EH (cell line): ENCODE measurements at places on chromosomes 16 and 17.

DNA sequence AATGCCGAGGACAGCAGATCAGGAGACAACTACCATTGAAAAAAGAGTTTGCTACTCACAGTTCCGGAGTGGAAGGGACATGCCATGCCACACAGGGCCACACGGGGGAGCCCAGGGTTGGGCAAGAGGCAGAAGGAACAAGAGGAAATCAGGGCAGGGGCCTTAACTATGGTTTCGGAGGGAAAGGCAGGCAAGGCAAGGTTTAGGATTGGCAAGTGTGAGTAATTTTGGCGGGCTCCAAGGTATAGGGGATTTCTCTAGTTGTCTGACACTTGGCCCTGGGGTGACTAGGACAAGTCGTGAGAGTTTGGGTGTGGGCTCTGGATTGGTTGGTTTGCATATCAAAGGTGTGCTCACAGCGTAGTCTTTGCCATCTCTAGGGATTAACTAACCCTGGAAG lies 27.0 kb upstream of the NTN1 start:
- peak; percentile 45 for DNase-seq

- peak; percentile 66 for DNase-seq
These were observed 29.7 kb downstream of the DCAKD start for GRCh38 chr17:45021607-45022287.

DNA sequence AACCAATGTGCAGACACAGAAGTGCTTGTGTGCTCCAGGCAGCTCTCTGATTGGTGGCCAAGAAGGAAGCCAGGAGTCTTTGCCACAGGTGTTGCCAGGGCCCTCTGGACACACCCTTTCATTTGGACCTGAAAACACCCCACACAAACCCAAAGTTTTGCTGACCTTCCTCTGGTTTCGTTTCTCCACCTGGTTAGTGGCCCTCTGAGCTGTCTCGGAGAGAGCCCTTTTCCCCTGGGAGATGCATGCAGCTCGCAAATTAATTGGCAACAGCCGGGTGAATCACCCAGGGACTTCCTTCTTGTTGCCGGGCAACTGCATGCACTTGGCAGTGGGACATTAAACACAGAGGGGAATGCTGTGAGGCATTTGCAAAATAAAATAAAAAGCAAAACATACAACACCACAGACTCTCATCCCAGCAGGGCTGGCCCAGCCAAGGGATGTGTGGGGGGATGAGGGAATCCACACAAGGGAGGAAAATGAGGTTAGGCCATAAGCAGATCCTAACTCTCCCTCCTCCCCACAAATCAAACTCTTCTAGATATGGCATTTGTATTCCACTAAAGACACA lies 286.6 kb downstream of the SOX9 start:
- DNase-seq, result peak; percentile 99

GRCh38 chr17:31623990-31624389 lies 232.5 kb downstream of the RAB11FIP4 start:
- DNase-seq, result no peak

DNA sequence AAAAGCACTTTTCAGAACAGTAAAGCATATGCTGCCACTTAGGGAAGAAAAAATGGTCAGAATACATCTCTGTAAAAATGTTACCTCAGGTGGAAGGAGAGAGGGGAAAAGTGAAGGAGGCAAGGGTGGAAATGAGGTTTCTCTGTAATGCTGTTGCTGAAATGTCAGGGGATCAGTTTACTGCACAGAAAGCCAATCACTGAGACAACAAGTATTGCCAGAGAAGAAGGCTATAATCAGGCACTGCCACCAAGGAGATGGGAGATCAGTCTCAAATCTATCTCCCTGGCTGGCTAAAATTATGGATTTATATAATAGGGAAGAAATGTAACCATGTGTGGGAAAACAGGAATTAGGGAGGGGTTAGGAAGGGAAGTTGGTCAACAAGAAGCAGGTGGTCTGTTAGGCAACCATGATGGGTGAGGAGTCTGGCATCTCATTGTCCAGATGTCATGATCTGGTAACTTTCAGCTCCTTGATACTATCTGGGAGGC lies 27.7 kb upstream of the GUCY2D start:
- no peak for DNase-seq

- no peak for DNase-seq
These were observed 19.0 kb downstream of the UNKL start for GRCh38 chr16:1395444-1396031.

DNA sequence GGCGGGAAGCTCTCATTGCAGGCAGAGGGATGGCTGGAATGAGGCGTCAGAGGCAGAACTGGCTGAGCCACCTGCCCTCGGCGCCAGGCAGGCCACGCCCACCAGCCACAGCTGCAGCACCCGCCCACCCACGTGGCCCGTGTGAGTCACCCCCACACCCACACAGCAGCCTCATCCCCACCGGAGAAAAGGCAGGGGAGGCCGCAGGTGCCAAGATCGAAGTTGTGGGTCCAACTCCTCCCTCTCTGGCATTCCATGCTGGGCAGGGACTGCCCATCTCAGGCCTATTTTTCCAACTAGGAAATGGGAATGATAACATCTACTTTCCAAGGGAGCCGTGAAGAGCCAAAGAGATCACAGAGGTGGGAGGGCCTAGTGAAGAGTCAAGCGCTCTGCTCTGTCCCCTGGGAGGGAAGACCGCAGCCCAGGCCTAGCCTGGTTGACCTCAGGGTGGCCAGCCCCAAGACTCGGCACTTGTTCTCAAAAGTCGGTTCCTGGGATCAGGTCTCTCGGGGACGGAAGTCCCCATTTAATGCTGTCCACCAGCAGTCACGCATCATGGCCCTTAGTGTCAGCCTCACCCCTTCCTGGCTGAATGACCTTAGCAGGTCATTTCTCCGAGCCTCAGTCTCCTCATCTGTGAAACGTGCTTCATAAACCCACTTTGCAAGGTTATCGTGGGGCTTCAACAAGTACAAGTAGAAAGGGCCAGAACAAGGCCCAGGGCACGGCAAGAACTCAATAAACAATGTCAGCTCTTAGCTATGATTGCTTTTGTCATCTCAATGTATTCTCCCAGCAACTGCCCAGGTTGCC lies at the start of gene TRPV3:
TSS of gene TRPV3 (minus strand) at position 45 of the 816 bp plus-strand sequence. CDS start 2,962 bp downstream, outside the sequence.
- DNase-seq, result no peak

- no peak for DNase-seq
These were observed 298.8 kb upstream of the IRX3 start for GRCh38 chr16:54585094-54585997.

DNA sequence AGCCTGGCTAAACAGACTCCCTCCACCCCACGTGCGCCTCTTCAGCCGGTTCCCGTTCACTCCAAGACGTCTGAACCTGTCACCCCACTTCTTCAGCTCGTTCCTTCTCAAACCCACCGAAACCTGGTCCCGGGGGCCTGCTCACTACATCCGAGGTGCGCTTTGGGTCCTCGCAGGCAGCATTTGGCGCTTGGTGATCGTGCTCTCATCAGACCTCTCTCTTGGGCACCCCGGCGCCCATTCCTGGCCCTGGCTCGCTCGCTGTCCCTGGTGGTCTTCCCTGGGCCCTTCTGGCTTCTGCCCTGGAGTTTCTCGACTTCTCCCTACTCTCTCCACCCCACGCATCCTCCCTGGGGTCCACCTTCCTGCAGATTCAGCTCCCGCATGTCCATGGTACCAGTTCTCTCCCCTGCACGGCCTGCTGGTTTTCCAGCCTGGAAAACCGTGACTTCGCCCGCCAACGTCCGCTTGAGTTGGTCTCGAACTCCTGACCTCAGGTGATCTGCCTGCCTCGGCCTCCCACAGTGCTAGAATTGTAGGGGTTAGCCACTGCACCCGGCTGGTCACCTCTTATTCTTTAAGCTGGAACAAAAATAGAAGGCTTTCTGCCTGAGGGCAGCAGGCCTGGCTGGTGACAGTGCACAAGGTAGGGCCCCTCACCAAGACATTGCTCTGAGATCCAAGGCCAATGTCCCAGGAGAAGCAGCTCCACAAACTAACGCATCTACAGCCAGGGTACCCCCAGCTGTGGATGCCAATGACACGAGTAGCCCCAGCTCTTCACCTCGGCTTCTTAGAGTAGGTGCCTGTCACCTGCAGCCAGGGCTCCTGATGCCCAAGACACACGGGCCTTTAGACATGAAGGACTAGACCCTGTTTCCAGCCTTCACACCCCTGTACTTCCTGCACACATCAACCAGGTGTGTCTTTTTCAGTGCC lies 1.1 kb upstream of the MEAK7 start:
- DNase-seq, result no peak

DNA sequence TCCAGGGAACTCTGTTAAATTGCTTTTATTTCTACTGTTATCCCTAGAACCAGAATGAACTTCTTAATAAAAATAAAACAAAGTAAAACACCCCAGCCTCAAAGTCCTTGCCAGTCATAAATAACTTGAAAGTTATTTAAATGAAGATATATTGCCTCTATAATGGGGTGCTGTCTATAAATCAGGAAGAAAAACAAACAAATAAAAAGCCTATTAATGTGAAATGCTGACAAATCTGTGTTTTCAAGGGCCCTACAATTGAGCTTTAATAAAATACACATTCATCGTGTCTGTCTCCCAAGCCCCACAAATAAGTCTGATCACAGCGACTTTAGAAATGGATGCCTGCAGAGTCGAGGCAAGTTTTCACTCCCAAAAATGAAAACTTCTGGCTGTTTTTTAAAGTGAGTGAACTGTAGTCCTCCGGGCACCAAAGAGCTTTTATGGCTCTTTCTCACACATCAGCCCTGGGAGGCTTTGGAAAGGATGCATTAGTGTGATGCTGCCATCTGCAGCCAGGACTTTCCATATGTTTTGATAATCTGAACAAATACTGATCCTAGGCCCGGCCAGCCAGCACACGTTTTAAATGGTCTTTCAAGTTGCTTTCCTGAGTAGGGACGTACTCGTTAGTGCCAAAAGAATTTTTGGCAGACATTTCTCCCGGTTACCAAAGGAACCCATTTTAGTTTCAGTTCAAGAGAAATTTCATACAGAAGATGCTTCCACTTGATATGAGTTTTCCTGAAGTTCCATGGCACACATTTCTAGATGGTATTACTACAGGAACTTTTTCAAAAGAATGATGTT lies 16.3 kb downstream of the NACA2 start:
- peak; percentile 72 for DNase-seq

DNA sequence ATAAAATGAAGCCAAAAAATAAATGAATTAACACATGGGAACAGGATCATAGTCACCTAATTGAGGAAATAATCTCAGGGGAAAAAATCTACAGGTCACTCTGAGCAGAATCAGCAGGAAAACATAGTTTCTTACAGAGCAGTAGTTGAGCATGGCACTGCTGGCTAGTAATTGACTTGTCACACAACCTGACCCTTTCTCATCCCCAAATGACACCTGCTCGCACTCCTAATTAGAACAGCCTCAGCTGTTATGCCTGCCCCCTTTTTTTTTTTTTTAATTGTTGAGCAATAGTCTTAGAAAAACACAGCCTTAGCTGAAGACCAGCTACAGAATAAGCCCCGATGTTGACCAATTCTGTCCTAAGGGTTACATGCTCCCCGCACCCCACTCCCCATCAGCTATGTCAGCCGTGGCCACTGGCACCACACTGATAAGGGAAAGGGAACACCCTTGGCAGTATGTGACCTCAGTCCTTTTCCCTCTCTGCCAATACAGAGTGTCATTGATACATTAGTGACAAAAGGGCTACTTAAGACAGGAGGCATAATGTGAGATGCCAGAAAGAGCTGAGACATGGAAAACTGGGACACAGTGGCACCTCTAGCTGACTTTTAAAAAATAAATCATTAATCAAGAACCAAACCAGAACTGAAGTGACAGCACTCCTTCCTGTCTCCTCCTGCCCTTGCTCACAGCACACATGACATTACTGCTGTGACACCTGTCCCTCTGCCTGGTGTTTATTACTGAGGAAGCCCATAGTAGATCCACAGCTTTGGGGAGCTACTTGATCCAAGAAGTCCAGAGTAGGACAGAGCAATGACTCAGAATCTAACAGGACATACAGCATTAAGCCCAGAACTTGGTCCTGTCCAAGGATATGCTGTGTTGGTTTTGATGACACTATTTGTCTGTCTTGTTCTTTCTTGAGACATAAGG lies 41.7 kb downstream of the WDR59 start:
- no peak for DNase-seq

GRCh38 chr16:24700549-24701392 lies 28.7 kb upstream of the TNRC6A start:
- DNase-seq, result peak; percentile 100

GRCh38 chr16:80125677-80126076 lies 415.1 kb upstream of the DYNLRB2 start:
- DNase-seq, result no peak

DNA sequence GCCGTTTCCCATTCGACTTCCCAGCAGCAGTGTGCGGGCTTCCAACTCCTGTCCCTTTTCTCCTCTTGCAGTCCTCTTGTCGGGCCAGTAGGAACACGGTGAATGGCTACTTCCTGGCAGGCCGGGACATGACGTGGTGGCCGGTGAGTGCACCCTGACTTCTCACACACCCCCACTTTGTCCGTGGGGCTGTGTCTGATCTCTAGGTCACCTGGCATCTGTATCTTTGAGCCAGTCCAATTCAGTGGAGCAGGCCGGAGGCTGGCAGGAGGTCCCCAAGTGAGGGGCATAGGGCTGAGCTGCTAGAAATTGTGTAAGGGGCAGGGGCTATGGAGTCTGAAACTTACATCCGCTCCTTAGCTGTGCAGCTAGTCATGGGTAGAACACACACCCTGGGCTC lies 6.6 kb downstream of the SLC5A10 start:
- no peak for DNase-seq

DNA sequence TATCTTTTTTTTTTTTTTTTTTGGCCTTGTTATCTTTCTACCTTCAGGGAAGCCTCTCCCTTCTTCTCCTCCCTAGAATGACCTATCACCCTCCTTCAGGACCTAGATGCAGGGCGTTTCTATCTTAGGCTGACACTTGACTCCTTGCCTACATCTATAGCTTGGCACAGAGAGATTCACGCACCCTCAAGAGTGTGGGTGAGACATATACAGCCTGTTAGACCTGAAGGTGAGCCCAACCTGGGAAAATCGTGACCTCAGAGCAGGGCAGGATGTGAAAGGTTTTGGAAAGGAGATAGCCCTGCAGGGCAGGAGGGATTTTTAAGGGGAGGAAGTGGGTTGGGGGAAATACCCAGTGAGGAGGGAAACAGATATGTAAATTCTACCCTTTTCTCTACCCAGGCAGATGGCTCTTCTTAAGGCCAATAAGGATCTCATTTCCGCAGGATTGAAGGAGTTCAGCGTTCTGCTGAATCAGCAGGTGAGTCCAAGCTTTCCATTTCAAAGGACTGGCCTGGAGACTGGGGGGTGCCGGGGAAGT lies at the start of gene AHSP:
TSS of gene AHSP (plus strand) at position 167 of the 541 bp plus-strand sequence. CDS start at position 407, 240 bp downstream.
- no peak for DNase-seq

DNA sequence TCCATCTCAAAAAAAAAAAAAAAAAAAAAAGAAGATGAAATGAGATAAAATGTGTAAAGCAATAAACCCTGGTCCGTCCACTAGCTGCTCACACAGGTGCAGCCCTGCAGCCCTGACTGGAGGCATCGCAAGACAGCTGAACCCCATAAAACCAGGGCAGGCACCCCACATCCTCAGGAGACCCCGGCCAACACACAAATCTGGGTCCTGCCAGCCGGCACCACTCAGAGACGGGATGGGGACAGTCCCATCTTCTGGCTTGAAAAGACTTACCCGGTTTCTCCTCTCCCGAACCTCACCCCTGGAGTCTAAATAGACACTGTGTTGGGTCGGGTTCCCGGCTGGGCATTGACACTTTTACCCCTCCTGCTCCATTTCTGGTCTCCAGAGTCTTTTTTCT lies 52.7 kb upstream of the TNRC6C start:
- no peak for DNase-seq
